ENCODE measurements at places on chromosomes 2 and 18.
A peak's percentile ranks its signal among the peaks of the same experiment; 100 is the strongest.

DNA sequence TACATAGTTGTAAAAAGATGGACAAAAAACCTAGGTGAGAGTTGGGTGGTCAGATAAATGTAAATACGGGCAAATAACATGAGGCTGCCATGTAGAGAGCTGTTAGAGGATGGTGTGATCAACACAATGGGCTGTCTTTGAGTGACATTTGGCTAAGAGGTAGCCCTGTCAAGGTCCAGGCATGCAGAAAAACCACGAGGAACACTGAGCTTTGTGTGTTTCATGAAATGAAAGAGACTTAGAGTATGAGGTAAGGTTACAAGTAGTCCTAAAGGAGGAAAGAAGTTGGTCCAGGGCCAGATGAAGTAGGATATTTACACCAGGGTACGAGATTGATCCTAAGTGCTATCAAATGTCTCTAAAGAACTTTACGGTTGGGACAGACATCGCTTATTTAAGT is 160.9 kb downstream of the RDH14 start:
- DNase-seq = no peak

GRCh38 chr2:226030369-226030768 is 630.9 kb downstream of the NYAP2 start:
- no peak for DNase-seq

GRCh38 chr18:44837482-44838180 is 156.9 kb downstream of the SETBP1 start:
- DNase-seq = no peak

DNA sequence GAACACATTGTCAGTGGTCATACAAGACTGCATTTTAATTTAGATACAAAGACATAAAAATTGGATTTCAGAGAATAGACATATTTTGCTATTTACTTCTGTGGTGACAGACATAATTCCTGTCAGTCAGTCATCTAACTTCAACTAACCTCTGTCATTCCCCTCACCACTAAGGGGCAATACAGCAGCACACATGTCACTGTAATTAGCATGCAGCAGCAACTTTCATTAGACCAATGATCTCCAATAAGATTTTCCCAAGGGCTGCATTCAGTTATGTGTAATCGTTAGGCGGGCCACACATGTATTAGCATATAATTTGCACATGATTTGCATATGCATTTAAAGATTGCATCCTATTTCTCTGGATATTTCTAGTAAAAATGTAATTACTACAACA is 624.5 kb downstream of the NR4A2 start:
- no peak for DNase-seq

DNA sequence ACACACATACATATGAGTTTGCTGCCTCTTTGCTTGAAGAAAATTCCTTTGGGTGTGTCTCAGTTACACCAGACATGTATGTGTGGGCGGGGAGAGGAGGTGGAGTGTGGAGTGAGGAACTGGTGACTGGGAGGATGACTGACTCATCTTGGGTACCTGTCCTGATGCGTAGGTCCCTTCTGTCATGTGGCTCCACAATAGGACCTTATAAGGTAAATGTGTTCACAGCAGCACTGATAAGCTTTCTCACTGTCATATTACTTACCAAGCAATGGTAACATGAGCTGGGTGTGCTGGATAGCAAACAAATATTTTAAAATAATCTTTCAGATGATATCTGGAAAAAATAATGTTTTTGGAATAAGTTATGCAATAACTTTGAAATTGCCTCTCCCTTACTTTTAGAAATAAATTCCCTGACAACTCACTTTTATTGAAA is 45.1 kb downstream of the SLC9A2 start:
- no peak for DNase-seq

DNA sequence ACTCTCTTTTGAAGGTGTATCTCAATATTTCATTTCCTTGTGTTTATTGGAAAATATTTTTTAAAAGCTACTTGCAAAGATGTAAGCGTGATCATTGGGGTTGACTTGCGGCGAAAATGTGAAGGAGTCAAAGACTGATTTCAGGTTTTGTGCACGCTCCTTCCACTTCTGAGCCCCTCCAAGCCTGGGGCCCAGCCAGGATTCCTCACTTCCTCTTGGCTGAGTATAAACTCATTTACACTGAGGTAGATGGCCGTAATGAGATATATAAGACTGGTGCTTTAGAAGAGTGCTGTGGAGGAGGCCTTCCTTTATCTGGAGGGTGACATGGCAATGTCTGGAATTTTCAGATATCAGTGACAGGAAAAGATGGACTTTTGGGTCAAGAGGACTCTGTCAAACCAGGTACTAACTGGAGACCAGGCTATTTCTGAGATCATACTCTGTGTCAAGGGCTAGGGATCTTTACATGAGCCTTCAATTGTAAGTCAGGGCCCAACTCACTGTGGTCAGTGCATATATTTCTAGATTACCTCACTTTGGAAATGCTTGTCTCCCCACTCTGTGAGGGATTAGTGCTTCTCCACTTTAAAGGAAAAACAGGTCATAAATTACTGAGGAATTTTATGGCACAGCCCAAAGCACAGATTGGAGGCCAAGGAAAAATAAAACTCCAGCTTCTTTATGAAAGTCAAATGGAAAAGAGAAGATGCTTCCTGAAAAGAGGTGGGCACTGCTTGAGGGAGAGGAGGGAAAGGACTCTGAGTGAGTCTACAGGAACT is 22.8 kb downstream of the PRKCE start:
- peak; percentile 4 for DNase-seq

GRCh38 chr18:49444581-49444980 is 15.9 kb downstream of the DYM start:
- no peak for DNase-seq

DNA sequence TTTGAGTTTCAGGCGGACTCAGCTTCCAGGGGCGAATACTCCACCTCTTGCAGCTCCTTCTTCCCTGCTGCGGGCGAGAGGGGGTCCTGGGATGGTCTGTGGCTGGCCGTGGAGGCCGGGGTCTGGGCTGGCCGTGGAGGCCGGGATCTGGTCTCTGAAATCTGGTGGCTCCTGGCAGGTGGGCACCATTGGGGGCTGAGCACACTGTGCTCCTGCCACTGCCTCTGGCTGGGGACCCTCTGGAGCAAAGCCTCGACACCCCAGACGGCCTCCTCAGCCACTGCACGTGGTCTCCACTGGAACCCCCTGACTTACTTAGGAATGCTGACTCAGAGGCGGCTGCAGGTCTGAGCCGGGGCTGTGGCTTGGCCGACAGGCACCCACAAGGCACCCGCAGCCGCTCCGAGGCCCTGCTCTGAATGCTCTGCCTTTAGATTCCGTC is 100.1 kb upstream of the ALKAL2 start:
- no peak for DNase-seq

DNA sequence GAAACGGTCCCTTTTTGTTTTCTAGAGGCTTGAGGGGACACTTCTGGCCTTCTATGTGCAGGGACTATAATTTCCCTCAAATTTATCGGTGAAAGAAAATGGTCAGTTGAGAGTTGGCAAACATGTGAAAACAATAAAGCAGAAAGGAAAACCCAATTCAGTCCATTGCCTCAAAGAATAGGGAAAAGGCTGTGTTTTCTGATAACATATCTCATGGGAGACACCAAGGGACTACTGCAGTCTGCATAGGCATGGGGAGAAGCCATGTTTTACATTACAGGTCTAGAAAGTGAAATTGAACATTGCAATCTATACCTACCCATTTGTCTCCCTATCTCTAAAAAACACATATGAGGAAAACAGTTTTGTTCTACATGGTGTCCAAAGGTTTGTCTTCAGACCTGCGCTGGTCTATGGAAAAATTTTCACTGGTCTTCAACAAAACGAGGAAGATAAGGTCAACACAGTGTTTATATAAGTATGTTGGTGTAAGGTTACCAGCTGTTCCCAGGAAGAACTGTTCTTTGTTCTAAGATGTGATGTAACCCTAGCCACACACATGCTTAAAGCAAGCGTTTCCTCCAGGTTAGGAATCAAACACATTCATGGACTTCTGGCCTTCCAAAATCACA is 179.7 kb downstream of the MREG start:
- DNase-seq = no peak

DNA sequence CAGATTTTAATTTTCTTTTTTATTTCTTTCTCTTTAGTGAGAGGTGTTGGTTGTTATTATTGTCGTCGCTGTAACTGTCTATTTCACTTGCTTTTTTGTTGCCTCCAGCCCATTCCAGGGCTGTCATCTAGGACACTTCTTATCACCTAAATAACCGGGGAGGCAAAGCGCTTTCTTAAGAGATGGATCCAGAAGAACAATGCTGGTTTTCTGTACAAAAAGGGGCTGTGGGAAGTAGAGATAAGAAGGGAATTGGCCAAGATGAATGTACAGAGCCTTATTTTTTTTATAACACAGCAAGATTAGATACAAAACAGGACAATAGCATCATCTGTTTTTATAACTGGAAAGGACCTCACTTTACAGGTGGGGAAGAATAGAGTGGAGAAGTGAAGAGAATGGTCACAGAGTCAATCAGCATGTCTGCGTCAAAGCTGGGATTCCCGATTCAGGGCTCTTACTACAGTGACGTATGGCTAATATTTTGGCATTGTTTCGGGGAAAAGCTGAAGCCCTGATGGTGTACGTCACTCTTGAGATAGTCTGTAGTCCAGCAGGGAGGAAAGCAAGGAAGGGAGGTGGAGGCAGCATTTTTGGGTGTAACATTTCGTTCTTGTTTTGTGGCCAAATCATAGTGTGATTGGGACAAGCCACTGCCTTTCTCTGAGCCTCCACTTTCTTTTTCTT is 23.2 kb downstream of the IL1B start:
- no peak for DNase-seq

DNA sequence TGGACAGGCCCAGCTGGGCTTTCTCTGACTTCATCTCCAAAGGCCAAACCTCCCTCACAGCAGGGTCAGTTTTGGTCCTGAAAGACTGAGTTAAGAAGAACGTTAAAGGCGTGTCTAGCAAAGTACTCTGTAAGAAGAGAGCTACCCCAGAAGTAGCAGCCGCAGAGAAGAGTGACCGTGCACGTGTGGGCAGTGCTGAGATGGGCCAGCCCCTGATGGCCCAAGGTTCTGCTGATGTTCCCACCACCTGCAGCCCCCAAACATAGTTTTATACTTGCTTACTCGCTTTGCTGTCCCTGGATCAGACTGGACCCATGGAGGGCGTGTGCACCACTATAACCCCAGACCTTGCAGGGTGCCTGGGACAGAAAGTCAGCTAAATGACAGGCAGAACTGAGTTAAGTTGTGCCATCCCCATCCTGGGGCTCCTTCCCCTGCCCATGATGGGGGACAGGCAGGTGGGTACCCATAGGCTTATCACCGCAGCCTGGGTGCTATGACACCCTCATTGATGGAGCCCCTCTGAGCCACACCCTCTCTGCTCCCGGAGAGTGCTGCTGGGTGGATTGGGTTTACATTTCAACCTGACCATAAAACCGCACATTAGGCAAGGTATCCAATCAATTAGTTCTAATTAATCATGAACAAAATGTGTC is 367.3 kb upstream of the HS6ST1 start:
- no peak for DNase-seq

DNA sequence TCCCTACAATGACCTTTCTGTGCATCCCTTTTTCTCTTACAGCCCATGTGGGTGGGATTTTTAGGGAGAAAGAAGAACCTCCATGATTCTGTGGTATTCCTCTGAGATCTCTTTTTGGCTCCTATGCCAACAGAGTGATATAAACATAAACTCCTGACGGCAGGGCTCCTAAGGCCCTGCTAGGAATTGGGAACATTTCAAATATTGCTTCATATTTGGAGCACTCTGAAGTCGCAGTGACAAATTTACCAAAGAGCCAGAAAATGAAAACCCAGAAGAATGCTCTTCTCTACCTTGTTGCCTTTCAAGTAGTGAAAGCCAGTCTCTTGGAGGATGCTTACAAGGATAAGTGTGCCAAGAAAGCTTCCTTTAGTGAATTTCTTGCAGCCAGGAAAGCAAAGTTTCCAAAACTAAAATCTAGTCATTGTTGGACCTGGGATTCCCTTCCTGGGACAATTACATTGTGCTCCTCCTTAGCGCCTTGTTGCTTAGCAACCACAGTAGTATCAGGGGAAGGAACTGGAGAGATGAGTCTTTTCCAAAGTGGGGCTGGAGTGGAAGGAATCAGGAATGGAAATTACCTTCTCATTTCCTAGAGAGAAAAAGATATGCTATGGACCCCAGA is 7.3 kb upstream of the SETBP1 start:
- no peak for DNase-seq

GRCh38 chr18:6939972-6940371 is 177.6 kb downstream of the LAMA1 start:
- no peak for DNase-seq

DNA sequence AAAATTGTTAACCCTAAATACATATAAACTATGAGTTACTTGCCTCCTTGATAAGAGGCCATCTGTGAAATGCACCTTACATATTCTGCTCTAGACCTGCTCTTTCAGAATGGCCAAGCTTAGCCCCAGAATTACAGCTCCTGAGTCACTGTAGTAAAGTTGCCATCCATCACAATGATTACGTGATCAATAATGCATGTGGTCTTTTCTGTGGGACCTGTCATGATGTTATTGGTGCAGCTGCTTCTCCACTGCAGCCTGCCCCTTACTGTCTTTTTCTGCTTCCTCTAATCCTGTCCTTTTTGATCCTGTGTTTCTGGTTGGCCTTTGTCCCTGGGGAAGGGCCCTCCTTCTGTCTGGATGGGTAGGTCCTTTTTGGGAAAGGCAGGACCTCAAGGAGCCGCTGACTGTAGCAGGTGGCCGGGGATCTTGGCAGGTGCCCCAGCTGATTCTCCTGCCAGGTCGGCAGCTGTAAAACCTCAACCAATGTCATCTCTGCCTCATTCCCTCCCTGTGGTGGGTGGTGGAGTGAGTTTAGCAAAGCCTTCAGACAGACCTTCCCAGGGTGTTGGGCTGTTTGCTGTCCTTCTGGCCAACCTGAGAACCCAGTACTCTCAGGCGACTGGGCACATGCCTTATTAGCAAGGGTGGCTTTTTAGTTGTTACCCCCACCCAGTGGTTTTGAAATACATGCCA is 126.2 kb upstream of the EML6 start:
- DNase-seq = no peak

- DNase-seq = no peak
These were observed 152.9 kb downstream of the ACOXL start for GRCh38 chr2:110885256-110885655.

- DNase-seq = no peak
These were observed 43.5 kb downstream of the ASAP2 start for GRCh38 chr2:9250091-9250490.

DNA sequence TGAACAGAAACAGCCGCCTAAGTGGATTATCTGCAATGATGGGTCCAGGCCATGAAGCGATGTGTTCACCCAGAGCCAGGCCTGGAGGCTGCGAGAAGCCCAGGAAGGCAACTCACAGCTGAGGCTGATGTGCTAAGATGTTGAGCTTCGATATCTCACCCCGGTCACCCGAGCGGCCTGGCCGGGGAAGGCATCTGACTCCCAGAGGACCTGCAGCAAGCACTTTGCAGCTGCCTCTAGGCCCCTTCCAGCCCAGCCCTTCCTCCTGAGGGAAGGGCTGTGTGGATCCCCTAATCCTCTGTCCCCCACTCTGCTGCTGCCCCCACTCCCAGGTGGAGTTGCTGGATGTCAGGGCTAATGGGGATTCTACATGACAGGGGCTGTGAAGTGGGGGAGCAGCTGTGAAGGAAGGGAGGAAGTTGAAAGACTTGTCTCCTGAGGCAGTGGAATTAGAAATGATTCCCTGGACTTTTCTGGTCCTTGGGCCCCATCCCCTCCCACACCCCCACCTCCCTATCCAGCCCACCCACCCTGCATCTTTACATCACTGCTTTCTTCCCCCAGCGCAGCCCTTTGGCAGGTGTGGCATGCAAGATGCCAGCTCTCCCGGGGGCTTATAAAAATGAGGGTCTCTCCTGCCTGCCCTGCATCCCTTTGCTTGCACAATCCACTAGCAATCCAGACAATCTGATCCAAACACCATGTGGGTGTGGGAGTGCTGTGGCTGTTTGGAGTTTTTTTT is 4.3 kb downstream of the ATP6V1B1 start:
- no peak for DNase-seq

- no peak for DNase-seq
These were observed 160.3 kb downstream of the L3MBTL4 start for GRCh38 chr18:6254456-6254855.

Measured in HAP-1 (cell line).